Effector CD4-positive, alpha-beta T cell (primary cell): ENCODE measurements at places on chromosomes 4 and X.

DNA sequence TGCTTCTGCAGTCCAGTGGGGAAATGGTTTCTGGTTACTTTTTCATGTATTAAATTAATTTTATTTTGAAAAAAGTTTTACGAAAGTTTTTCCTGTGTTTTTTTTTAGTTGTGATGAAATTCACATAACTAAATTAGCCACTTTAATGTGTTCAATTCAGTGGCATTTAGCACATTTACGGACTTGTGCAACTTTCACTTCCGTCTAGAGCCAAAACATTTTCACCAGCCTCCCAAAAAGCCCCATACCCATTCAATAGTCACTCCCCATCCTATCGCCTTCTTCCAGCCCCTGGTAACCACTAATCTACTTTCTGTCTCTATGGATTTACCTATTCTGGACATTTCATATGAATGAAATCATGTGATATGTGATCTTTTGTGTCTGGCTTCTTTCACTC, 22.8 kb upstream of the TBL1X start:
- no peak for DNase-seq

DNA sequence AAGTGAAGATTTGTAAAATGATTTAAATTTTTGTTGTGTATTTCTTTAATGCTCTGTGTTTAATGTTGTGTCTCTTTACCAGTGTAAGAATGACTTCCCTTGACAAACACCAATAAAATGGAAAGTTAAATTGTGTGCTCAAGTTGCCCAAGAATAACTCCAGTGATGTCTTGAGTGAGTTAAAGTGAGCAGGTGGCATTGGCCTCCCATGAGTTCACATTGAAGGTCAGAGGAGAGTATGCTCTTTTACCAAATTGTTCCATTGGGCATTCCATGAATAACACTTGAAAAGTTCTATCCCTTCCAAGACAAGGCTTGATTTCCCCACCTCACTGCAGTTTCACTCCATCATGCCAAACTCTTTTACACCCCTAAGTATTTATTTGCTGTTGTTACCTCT, 4.5 kb downstream of the ANXA5 start:
- DNase-seq = no peak

GRCh38 chr4:123737156-123737555, 340.6 kb downstream of the SPRY1 start:
- DNase-seq = no peak

DNA sequence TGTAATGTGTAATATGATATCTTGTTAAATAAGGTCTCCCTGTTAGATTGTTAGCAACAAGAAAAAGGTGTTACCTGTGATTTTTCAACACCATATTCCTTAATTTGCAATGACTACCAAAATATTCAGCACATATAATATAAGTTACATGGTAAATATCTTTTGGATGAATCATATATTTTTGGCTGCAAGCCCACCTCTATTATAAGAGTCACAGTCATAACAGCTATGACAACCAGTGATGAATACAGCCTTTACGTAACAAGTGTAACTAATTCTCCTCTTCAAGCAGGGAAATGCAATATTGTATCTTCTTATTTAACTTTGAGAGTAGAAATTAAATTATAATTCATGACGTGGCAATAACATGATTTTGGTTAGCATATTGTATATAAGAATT, 187.0 kb downstream of the NLGN4X start:
- no peak for DNase-seq

GRCh38 chr4:99537674-99538073, 26.2 kb downstream of the TRMT10A start:
- DNase-seq = no peak

GRCh38 chr4:3368841-3369760, 72.7 kb upstream of the HGFAC start:
- DNase-seq = no peak

DNA sequence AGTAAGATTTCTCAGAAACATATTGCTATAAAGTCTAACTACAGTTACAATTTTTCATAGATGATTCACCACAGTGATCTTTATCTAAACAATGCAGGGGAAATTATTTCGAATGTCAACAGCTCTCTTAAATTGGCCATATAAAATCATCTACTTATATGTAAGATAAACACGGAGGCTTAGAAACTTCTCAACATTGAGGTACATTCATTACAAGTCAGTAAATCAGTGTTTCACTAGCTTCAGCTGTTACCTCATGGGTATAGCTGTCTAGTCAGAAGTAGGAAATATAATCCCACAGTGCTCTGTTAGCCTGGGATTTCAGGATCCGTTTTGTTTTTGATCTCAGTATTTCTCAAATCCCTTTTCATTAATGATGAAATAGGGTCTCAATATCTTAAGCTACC, 43.2 kb downstream of the PCDH7 start:
- no peak for DNase-seq
